ENCODE measurements at places on chromosomes 6 and 20.
A peak's percentile ranks its signal among the peaks of the same experiment; 100 is the strongest.

DNA sequence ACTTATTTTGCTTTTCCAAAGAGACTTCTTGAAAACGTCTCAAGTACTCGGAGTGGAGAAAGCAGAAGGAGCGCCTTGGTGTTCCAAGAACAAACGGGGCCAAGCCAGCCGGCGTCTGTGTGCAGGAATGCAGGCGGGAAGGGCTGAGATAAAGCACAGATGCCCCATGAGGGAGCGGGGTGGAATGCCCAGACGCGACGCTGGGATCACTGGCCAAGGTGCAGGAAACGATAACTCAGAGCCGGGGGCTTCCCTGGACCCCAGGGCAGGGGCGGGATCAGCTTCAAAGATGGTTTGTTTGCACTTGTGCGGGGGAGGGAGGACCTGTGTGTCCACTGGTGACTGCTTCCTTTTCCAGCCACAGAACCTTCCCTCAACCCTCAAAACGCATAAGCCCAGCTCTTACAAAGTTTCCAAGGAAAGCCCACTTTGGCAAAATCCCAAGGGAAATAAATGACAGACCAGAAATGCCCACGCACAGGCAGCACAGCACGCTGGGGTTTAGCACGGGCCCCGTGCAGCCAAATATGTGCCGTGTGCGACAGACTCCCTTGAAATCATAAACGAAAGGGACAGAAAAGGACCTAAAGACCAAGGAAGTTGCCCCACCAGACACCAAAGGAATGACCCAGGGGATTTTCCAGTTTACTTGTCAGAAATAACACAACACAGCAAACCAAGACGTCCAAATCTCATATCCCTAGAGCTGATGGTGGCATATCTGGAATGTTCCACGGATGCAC lies 113.9 kb downstream of the NFATC2 start:
- DNase-seq = no peak

GRCh38 chr6:72580281-72580940 lies 41.5 kb upstream of the KCNQ5 start:
- peak; percentile 31 for DNase-seq

DNA sequence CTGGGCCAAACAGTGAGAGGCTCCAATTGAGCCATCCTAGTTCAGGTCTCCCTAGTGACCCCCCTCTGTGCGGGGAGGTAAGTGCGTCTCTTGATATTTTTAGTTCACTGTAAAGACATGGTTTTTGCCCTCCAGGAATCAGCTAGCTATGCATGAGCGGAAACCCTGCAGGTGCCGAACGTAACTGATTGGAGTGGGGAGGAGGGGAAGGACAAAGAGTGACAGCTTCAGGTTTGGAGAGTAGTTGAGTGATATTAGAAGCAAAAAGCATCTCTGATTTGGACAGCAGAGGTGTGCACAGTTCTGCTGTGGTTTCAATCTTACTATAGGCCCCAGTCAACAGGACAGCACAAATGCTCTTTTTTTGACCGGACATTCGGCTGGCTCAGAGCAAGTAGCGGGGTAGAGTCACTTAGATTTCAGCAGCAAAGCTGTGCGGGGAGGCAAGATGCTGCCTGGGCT lies 31.8 kb downstream of the TBC1D7 start:
- no peak for DNase-seq

DNA sequence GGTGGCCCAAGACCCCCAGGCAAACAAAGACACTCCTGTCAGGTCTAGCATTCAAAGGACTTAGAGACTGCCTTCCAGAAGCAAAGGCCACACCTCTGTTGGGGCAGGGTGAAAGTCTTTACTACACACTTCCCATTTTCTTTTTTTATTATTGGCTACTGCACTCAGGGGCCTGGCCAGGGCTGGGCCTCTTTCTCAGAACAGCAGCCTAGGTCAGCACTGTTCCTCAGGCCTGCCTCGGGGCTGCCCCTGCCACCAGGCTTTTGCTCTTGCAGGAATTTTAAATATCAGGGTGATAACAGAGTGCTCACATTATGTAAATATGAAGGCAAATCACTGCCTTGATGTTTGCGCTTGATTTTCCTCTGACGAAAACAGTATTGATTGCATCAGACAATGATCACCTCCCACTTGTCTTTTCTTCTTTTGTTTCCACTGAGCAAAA lies 18.5 kb downstream of the GSTA4 start:
- DNase-seq = no peak

DNA sequence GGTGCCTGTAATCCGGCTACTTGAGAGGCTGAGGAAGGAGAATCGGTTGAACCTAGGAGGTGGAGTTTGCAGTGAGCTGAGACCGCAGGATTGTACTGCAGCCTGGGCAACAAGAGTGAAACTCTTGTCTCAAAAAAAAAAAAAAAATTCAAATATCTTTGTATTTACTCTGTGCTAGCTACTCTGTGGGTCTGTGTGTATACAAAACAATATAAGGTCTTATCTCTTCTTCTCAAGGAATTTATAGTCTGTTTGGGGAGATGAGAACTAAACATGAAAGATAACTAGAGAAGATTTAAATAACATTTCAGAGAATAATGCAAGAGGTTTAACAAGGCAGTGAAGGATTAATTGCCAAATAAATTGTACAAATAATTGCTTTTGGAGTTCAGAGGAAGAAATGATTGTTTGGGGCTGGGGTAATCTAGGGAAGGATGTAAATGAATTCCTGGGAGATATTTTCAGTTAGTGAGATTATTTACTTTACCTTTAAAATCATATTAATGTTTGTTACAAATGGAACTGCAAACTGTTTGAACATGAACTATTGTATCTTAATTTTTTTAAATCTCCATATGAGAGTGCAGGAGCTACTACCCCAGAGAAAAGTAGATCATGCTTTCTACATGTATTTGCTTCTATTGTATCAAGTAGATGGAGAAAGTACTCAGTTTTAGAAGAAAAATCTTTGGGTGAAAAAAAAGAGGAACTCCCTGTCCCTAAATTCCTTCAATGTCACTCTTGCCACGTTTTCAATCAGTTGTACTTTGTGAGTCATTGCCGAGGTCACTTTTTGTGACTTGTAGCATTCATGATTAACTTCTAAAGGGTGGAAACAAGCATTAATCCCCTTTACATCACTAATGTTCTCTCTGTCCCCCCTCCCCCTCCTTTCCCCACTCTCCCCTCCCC lies 39.0 kb downstream of the NCOA3 start:
- peak; percentile 24 for DNase-seq
